ENCODE measurements at places on chromosomes 16 and 17.
A peak's percentile ranks its signal among the peaks of the same experiment; 100 is the strongest.

DNA sequence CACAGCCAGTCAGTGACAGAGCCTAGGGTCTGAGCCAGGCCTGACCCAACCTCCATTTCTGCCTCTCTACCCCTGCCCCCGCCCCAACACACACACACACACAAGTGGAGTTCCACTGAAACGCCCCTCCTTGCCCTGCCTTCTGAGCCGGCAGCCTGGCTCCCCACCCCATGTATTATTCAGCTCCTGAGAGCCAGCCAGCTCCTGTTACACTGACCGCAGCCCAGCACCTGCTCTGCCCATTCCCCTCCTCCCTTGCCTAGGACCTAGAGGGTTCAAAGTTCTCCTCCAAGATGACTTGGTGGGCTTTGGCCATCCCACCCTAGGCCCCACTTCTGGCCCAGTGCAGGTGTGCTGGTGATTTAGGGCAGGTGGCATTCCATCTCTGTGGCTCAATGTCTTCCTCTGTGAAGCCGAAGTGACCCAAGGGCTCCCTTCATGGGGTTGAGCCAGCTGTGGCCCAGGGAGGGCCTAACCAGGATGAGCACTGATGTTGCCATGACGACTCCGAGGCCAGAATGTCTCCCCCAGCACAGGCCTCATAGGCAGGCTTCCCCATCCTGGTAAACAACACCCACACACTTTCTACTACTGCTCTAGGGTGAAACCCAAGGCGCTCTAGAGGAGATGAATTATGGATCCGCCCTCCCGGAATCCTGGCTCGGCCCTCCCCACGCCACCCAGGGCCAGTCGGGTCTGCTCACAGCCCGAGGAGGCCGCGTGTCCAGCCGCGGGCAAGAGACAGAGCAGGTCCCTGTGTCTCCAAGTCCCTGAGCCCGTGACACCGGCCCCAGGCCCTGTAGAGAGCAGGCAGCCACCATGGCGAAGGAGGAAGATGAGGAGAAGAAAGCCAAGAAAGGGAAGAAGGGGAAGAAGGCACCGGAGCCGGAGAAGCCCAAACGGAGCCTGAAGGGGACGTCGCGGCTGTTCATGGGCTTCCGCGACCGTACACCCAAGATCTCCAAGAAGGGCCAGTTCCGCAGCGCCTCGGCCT, 9.7 kb downstream of the MYO15A start:
- DNase-seq: no peak

GRCh38 chr17:50188531-50188920, 12.9 kb downstream of the COL1A1 start:
- DNase-seq: no peak

- DNase-seq: peak; percentile 82
These were observed 14.5 kb downstream of the C17orf100 start for GRCh38 chr17:6666077-6666521.

- DNase-seq: no peak
These were observed 80.2 kb downstream of the CACNG1 start for GRCh38 chr17:67124450-67125148.

DNA sequence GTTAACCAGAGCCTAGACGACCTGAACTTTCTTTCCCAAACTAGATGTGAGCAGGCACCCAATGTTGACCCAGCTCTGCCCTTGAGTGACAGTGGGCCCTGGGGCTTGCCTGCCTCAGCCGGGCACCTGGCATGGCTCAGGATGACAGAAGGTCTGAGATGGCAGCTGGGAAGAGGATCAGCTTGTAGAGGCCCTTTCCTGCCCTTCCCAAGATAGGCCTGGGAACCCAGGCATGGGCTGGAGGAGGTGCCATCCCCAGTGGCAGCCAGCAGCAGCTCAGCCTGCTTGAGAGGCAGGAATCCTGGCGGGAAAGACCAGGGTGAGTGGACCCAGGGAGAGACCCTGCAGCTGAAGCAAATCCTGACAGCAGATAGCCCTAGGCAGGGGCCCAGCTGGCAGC, 59.1 kb downstream of the PIPOX start:
- peak; percentile 26 for DNase-seq

DNA sequence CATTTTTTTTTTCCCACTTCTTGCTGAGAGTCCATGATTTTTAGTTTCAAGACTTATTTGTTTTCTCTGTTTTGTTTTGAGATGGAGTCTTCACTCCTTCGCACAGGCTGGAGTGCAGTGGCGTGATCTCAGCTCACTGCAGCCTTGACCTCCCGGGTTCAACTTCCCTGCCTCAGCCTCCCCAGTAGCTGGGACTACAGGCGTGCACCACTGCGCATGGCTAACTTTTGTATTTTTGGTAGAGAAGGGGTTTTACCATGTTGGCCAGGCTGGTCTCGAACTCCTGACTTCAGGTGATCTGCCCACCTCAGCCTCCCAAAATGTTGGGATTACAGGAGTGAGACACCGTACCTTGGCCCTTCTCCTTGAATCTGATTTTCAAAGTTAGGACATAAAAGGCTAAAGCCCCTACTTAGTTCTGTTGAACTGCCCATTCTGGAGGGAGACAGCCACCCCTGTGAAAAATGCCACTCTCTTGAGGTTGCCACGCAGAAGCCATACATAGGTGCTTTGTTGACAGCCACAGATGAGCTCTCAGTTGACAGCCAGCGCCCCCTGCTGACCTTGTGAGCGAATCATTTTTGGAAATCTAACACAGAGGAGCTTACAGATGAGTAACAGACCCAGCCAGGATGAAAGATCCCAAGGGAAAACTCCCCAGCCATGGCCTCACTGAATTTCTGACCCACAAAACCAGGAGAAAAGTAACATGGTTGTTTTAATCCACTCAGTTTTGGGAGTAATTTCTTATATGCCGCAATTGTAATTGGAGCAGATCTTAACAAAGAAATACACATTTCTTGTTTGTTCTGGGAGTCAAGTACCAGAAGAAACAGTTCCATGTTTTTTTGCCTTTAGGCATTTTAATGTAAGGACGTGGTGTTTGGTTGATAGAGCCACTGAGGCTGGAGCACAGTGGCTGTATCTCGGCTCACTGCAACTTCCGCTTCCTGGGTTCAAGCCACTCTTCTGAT, 38.8 kb downstream of the PKD1L3 start:
- DNase-seq: peak; percentile 85

- no peak for DNase-seq
These were observed 1735.9 kb downstream of the TP53TG3F start for GRCh38 chr16:35195173-35195863.

DNA sequence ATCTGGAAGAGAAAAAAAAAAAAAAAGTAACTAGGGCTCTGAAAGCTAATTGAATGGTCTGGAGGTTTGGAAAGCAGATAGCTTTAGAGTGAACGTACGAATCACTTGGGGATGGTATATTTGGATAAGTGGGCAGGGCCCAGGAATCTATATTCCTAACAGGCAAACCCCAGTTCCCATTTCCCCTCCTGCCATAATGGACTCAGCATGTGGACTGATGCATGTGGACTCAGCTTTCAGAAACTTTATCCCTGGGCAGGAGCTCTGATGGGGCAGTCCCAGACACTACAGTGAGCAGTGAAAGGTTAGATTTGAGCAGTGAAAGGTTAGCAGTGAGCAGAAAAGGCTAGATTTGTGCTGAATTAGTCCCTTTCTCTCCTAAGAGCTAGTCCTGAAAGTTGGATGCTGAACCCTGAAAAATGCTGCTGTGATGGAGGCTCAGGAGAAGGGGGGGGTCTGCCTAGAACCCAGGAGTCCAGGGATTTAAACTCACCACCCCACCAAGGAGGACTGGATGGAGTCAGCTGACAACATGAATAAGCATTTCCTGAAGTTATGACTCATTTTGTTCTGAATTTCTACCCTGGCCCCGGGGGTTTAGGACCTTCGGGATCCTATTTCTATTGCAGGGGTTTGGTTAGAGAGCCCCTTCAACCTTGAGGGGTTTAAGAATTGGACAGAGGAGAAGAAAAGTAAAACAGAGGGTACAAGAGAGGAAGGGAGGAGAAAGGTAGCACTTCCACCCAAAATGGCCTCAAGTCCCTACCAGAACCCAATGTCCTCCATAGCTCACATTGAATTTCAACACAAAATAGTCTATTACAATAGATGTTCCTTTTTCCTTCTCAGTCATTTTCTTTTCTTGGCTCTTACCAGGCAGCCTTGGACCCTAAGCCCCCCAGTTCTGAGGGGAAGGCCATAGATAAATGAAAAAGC, 10.3 kb upstream of the FZD2 start:
- peak; percentile 81 for DNase-seq

GRCh38 chr17:74778960-74779359, 2.8 kb upstream of the NAT9 start:
- peak; percentile 32 for DNase-seq

DNA sequence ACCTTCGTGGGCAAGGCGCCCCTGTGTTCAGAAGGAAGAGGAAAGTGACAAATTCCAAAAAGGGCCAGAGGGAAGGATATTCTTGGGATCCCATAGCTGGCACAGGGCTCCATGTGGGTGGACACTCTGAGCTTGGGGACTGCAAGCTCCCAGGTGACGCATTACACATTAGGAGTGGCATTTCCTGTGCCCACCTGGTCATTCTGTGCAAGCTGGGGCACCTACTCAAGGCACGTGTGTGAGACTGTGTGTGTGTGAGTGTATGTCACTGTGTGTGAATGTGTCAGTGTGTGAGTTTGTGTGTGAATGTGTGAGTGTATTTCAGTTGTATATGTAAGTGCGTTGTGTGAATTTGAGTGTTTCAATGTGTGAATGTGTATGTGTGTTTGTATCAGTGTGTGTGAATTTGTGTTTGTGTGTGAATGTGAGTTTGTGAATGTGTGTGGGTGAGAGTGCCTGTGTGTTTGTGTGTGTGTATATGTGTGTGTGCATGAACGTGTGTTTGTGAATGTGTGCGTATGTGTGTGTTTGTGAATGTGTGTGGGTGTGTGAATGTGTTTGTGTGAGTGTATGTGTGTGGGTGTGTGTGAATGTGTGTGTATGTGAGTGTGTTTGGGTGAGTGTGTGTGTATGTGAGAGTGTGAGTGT, 1.6 kb upstream of the CD300A start:
- DNase-seq: no peak

DNA sequence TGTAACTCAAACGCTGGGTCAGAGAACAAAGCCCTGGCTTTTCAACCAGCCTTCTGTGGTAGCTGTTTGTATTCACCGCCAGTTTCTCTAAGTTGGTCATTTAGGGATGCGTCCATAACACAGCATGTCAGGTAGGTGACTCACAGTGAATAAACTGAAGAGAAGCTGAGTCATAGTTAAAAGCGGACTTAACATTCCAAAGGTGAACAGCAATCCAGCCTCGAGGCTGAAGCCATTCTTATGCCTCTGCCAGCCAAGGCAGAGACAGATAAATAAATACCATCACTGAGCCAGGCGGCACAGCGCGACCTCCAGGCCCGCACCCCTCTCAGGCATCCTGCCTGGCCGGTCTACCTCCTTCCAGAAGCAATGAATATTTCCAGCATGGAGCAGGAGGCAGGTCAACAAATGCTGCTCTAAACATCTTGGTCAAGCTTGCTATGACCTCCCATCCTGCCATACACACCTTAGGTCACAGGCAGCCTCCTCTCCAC, 12.4 kb upstream of the CACNG4 start:
- DNase-seq: peak; percentile 92

- peak; percentile 7 for DNase-seq
These were observed 40.6 kb downstream of the PRKCB start for GRCh38 chr16:23876256-23876896.

DNA sequence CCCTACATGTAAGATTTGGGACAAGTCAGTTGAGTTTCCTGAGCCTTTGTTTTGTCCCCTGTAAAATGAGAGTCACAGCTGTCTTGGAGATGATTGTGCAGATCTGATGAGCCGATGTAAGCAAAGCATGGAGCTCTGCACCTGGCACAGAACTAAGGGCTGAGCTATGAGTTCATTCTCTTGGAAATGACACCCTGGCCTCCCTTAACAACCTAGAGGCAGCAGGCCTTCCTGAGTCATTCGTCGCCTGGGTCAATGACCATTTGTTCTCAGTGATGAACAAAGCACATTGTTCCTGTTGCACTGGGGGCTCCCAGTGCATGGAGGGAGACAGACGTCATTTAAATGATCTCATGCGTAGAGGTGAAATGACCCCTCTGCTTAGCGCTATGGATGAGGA, 62.8 kb upstream of the GCSH start:
- DNase-seq: no peak

DNA sequence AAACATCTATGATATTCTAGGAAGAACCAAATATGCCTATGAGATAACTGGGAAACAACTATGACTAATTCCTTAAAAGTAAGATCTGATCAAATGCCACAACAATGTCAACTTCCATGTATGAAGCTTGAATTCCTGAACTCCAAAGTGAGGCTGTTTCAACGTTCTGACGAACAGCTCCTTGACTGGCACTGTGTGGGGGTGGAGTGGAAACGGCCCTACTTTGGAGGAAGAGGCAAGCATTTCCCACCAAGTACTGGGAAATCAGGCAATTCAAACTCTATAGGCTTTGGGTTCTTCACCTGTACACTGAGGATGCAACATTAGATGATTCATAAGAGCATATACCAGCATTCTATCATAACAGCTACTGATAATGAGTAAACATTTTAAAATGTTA, 187.2 kb downstream of the CDK5R1 start:
- peak; percentile 45 for DNase-seq

DNA sequence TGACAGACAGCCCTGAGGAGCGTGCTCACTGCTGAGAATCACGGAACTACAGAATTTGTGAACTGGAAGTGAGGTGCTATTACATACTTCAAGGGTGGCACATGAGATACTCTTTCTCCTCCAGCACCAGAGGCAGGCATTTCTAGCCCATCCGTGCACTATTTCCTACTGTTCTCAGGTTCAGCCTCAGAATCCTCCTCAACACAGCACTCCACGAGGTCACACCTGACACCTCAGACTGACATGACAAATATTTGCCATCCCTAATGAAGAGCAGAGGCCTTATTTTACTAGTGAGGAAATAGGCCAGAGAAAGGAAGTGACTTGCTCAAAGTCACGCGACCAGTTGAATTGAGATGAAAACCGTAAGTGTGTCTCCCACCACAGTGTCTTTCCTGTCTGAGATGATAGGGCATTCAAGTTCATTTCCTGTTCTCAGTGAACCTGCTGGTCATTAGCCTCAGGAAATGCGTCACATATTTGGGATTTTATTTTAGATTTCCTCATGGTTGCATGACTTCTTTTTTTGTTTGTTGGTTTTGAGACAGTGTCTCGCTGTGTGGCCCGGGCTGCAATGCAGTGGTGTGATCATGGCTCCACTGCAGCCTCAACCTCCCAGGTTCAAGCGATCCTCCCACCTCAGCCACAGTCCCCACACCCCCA, 23.6 kb downstream of the SEZ6 start:
- DNase-seq: peak; percentile 73

DNA sequence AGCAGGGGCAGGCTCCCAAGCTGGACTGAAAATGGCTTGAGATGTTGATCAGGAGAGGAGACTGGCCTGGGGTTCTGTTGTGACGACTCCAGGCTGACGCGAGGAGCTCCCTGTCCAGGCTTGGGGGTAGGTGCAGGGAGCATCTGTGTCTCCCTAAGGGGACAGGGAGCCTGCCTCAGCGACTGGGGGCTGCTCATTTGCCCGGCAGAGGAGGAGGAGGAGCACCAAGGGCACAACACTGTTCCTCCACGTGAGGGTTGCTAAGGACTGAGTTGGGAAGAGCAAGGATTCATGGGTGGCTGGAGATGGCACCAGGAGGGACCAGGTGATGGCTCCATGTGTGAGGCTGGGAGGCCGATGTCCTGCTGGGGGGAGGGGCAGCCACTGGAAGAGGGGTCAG, 53.3 kb downstream of the USP22 start:
- no peak for DNase-seq

GRCh38 chr17:44314869-44315661, 6.7 kb downstream of the RUNDC3A start:
- peak; percentile 28 for DNase-seq
